IMR-90 (cell line): ENCODE measurements at places on chromosomes 12 and 14. TPM values are rescaled to one million over a fixed set of nuclear protein-coding genes. Genes with fewer than 3 reads are reported as not detected.

- no peaks in the 10 kb centered on the region for H3K27me3 ChIP-seq
- no peak overlapping the region for H3K4me3 ChIP-seq
- H3K4me1 ChIP-seq = peaks cover 21% of the 10 kb centered on the region
- H3K27ac ChIP-seq = no peak overlapping the region
- no peaks in the 10 kb centered on the region for H3K36me3 ChIP-seq
These were observed 9.7 kb upstream of the FOS start for GRCh38 chr14:75268633-75269550.

- H3K27me3 ChIP-seq = peaks cover 36% of the 10 kb centered on the region
- H3K4me3 ChIP-seq = no peak overlapping the region
- no peaks in the 10 kb centered on the region for H3K36me3 ChIP-seq
- no peak overlapping the region for H3K27ac ChIP-seq
- no peak for DNase-seq
- peaks cover 3% of the 10 kb centered on the region for H3K4me1 ChIP-seq
These were observed 4.9 kb upstream of the WIF1 start for GRCh38 chr12:65125975-65126374.

DNA sequence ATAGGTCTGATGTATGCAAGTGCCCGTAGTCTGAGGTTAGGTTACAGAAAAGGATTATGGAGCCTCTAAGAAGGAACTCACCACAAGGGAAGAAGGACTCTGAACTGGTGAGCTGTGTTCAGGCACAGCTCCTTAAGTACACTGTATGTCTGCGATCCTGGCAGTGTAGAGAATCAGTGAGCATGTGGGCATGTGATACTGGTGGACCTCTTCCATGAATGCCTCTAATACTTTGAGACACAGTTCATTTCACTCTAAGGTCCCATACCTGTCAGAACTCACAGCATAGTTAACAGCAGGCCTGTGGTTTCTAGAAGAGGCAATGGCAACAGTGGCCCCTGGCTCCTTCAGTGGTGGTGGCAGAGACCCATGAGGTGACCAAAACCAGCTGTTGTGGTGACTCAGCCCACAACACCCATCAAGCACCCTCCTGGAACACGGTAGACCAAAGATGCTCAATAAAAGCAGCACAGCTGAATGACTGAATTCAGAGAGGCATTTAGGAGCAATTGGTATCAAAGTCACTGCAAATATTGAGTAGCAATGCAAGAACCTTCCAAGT is 6.9 kb upstream of the OR6J1 start:
- H3K27me3 ChIP-seq = 0 out of 2 replicates have a peak, but pooled peaks cover 1% of the 10 kb centered on the region
- H3K36me3 ChIP-seq = no peaks in the 10 kb centered on the region
- no peak overlapping the region for H3K27ac ChIP-seq
- peaks cover under 1% of the 10 kb centered on the region; the same call in 1 of the 2 replicates for H3K4me1 ChIP-seq

DNA sequence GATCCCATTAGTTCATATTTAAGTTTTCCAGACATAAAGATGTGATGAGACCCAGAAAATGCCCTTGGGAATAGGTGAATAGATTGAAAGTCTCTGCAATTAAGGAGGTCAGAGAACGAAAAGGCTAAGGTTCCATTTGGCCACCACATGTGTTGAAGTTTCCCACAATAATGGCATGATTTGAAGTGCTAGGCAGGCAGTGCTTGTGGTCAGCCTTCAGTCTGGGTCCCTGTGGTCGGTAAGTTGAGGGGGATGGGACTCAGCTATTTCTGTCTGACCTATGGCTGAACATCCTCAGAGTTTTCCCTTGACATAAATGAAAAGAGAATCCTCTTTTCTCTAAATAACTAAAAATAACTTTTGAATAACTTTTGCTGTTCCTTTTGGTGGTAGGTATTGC is 92.4 kb downstream of the PELI2 start:
- no peaks in the 10 kb centered on the region for H3K27me3 ChIP-seq
- no peaks in the 10 kb centered on the region for H3K36me3 ChIP-seq
- H3K4me3 ChIP-seq = no peak overlapping the region
- peaks cover 2% of the 10 kb centered on the region; the same call in 1 of the 2 replicates for H3K4me1 ChIP-seq
- DNase-seq = no peak

DNA sequence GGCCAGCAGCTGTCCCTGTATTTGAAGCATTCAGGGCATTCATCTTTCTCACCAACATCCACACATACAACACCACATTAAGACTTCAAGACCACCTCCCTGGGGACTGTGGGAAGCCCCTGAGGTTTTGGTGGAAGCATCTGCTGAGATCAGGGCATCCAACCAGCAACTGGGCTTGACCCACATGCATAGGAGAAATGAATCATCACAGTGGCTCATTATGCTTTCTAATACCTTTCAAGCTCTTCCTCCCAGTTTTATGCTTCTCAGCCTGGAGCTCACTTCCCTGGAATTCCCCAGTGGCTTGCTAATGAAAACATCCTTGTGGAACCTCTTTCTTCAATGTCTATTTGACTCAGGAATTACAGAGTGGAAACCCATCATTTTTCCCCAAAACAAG is 21.4 kb upstream of the CMKLR1 start:
- no peak overlapping the region for H3K27ac ChIP-seq
- no peak overlapping the region for H3K4me3 ChIP-seq
- no peak for DNase-seq
- no peaks in the 10 kb centered on the region for H3K36me3 ChIP-seq
- H3K27me3 ChIP-seq = no peaks in the 10 kb centered on the region

DNA sequence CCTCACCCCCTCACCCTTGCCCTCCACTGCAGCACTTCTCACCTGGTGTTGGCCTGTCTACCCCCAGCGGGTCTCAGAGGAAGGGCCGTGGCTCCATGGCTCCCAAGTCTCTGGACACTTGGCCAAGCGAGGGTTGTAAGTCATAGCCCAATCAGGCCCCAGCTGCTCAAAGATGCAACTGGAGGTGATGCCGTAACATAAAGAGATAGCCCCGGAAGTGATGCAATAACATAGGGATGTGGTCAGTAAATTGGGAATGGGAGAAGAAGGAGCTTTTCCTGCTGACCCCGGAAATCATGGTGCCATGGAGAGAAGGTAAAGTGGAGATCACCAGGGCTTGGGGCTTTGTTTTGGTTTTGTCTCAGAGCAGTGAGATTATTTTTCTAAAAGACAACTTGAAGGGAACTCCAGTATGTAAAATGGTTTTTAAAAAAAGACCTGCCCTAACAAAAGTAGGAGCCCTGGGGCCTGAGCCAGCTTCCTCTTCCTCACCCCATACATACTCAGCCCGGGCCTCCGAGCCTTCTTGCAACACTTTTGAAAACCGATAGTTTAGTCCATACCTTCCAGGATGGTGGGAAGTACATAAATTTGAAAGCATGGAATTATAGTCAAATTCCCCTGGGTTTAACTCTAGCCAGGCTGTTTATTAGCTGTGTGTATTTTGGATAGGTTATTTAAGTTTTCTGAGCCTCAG is 212.5 kb downstream of the CRADD start:
- peak; percentile 23 for DNase-seq
- H3K36me3 ChIP-seq = no peaks in the 10 kb centered on the region
- no peak overlapping the region for H3K27ac ChIP-seq
- no peak overlapping the region for H3K4me3 ChIP-seq
- H3K27me3 ChIP-seq = no peaks in the 10 kb centered on the region
- peaks cover 26% of the 10 kb centered on the region for H3K4me1 ChIP-seq

- no peaks in the 10 kb centered on the region for H3K4me1 ChIP-seq
- no peak overlapping the region for H3K4me3 ChIP-seq
- no peak for DNase-seq
These were observed 227.4 kb downstream of the SUDS3 start for GRCh38 chr12:118603610-118604361.

DNA sequence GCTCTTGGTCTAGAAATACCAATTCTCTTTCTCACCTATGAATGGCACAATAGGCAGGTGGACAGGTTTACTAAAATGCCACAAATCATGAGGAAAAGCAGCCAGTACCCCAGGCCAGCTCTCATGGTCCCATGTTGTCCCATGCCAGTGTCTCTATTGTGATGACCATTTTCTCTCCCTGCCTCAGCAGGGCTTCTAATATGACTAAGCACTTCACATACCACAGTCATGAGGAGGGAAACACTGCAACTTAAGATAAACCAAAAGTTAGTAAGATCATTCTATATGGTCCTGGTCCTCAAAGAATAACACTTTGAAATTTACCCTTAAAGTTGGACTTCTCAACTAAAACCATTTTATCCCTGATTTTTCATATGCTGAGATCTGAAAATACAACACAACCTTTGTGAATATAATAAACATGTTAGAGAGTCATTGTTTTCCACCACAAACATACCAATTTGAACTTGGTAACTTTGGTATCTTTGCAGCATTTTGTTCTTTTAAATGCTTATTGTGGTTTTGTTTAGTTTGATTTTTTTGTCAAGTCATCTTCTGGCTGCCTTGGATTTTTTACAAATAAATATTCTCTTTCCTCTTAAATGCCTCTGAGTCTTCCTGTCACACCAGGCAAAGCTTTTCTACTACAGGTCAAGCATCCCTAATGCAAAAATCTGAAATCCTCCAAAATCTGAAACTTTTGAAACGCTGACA is 3.6 kb downstream of the TTC5 start:
- H3K4me1 ChIP-seq = peaks cover 2% of the 10 kb centered on the region
- no peaks in the 10 kb centered on the region for H3K27me3 ChIP-seq
- peak; percentile 61 for DNase-seq

GRCh38 chr14:58785701-58786100 is 147.9 kb downstream of the DACT1 start:
- H3K4me1 ChIP-seq = no peaks in the 10 kb centered on the region; the same call in 1 of the 2 replicates
- peaks cover 42% of the 10 kb centered on the region for H3K27me3 ChIP-seq
- H3K27ac ChIP-seq = no peak overlapping the region
- H3K36me3 ChIP-seq = no peaks in the 10 kb centered on the region
- no peak for DNase-seq
- no peak overlapping the region for H3K4me3 ChIP-seq

- H3K4me3 ChIP-seq = no peak overlapping the region
- DNase-seq = no peak
- no peak overlapping the region for H3K27ac ChIP-seq
- H3K4me1 ChIP-seq = no peaks in the 10 kb centered on the region
- H3K27me3 ChIP-seq = no peaks in the 10 kb centered on the region
- H3K36me3 ChIP-seq = no peaks in the 10 kb centered on the region
These were observed 80.6 kb upstream of the TMEM233 start for GRCh38 chr12:119512772-119513497.

DNA sequence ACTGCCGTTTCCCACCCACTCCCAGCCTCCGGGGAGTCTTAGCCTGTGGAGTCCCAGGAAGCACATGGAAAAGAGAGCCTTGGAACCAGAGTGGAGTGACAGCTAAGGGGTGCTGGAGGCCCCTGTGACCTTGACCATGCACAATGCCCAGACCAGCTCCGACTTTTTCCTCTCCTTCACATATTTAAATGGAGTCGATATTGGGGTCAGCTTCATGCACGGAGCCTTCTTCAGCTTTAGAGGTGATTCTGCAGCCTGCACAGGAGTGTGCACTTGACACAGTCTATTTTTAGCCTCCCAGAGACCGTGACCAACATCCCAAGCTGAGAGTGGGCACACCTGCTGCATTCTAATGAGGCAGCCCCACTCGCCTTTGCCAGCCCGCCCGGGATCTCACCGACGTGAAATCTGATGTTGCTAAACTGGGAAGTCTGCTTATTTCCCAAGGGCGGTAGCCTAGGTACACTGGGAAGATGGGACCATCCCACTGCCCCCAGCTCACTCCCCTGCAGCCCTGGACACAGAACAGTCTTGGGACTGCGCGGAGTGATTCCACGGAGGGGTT is 47.5 kb downstream of the PRMT8 start:
- H3K27ac ChIP-seq = no peak overlapping the region
- H3K4me1 ChIP-seq = no peaks in the 10 kb centered on the region
- H3K4me3 ChIP-seq = no peak overlapping the region
- peaks cover 7% of the 10 kb centered on the region for H3K27me3 ChIP-seq
- no peaks in the 10 kb centered on the region for H3K36me3 ChIP-seq

DNA sequence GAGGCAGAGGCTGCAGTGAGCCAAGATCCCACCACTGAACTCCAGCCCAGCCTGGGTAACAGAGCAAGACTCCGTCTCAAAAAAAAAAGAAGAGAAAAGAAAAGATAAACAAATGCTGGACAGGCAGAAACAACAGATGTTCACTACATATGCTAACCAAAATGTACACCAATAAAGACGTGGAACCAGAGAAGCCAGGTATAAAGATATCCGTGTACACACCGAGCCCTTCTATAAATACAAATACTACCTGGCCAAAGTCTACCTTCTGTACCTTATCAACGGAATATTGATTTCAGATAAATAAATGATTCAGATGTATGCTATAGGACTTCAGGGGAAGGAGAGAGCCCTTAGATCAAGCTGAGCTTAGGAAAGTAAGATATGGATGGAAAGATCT is 10.8 kb upstream of the KRT8 start:
- DNase-seq = no peak
- H3K36me3 ChIP-seq = no peaks in the 10 kb centered on the region
- H3K27me3 ChIP-seq = no peaks in the 10 kb centered on the region; the same call in 1 of the 2 replicates
- H3K4me3 ChIP-seq = no peak overlapping the region

GRCh38 chr14:69600304-69600891 is 11.0 kb upstream of the SUSD6 start:
- H3K36me3 ChIP-seq = no peaks in the 10 kb centered on the region
- no peak overlapping the region for H3K4me3 ChIP-seq
- H3K27ac ChIP-seq = no peak overlapping the region
- H3K4me1 ChIP-seq = peaks cover 2% of the 10 kb centered on the region; the same call in 1 of the 2 replicates

GRCh38 chr12:72679147-72679757 is 407.1 kb downstream of the TRHDE start:
- DNase-seq = no peak
- no peak overlapping the region for H3K27ac ChIP-seq
- H3K36me3 ChIP-seq = no peaks in the 10 kb centered on the region
- H3K4me3 ChIP-seq = no peak overlapping the region
- peaks cover 1% of the 10 kb centered on the region; the same call in 1 of the 2 replicates for H3K4me1 ChIP-seq

DNA sequence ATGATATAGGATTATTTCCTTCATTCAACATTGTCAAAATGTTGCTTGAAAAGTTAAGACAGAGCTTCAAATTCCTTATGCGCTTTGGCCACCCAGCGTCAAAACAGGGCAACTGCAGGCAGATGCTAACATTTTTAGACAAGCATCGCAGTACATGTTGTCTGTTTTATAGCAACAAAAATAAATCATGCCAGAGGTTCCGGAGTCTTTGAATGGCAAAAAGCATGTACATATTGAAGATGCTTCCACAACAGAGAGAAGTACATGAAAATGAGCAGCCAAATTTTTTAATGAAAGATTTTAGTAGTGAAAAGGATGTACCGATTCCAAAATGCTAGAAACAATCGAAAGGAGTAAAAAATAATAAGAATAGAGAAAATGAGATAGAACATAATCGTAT is 49.8 kb upstream of the USP15 start:
- peak; percentile 52 for DNase-seq
- no peaks in the 10 kb centered on the region for H3K27me3 ChIP-seq
- H3K36me3 ChIP-seq = no peaks in the 10 kb centered on the region
- no peak overlapping the region for H3K4me3 ChIP-seq
- H3K4me1 ChIP-seq = no peaks in the 10 kb centered on the region

Gene POC1B
- 10.4 and 13.3 TPM in 2 replicates for total RNA-seq

Gene HAL
- under 0.01 and 0.56 TPM in 2 replicates for total RNA-seq

Gene ZFYVE26
- total RNA-seq = 10.3 and 11.1 TPM in 2 replicates

Gene CBLN3
- total RNA-seq = 0.56 and 0.72 TPM in 2 replicates

Gene ASIC1
- total RNA-seq = 1.4 and 1.6 TPM in 2 replicates
